ENCODE measurements at places on chromosomes 16 and 17.

GRCh38 chr16:50354629-50355456, 13.9 kb downstream of the BRD7 start:
- DNase-seq, result no peak

GRCh38 chr17:7710301-7710700, 5.3 kb downstream of the EFNB3 start:
- DNase-seq, result no peak

GRCh38 chr17:47252209-47252608, 1.4 kb upstream of the ITGB3 start:
- no peak for DNase-seq

- DNase-seq, result no peak
Measured at GRCh38 chr17:32517982-32518381, 31.2 kb downstream of the CDK5R1 start.

- DNase-seq, result no peak
Measured at GRCh38 chr16:69431948-69432468, 7.6 kb downstream of the CYB5B start.

GRCh38 chr17:81863123-81863675, 2.9 kb upstream of the P4HB start:
- DNase-seq, result no peak

GRCh38 chr16:65608455-65608854, 486.6 kb upstream of the CDH11 start:
- no peak for DNase-seq

- no peak for DNase-seq
Measured at GRCh38 chr17:58575511-58575910, 61.1 kb upstream of the MTMR4 start.

DNA sequence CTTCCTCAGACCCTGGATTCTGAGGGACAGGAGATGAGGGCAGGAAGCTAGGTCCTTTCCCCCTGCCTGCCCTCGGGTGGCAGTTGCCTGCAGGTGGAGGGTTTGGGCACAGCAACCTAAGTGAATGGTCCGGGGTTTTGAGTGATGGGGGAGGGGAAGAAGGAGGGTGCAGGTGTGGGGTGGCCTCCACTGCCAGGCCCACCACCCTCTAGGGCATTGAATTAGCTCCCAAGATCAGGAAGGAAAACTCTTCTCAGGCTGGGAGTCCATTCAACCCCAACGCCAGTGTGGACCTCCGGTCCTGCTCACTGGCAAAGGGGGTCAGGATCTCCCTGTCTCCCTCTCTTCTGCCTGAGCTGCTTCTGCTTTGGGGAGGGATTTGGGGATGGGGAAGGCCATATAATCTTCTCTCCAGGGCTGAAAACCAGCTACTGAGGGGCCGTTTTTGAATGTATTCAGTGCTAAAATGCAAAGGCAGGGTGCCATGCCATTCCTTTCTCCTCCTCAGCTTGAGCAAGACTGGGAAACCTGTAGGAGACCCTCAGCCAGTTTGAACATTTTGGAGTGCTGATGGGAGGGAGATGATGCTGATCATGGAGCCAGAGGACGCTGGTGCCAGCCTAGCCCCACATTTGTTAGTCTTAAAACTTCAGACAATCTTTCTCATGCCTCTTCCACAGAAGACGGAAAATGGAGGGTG, 18.8 kb downstream of the GRB7 start:
- no peak for DNase-seq

DNA sequence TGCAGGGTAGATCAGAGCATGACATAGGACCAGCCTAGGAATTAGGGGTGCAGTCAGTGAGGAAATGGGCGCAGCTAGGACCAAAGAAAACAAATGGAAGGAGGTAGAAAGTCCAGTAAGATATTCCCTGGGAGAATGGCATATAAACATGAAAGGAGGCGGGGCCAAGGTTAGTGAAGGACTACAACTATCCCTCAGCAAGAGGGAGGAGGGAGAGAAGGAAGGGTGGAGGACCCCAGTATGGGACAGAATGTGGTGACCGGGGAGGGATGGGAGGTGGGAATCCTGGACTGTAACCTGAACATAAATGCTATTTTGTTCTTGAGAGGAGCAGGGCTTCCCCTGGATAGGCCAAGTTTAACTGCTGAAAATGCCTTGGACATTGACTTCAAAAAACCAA, 22.8 kb downstream of the ITGB3 start:
- no peak for DNase-seq

DNA sequence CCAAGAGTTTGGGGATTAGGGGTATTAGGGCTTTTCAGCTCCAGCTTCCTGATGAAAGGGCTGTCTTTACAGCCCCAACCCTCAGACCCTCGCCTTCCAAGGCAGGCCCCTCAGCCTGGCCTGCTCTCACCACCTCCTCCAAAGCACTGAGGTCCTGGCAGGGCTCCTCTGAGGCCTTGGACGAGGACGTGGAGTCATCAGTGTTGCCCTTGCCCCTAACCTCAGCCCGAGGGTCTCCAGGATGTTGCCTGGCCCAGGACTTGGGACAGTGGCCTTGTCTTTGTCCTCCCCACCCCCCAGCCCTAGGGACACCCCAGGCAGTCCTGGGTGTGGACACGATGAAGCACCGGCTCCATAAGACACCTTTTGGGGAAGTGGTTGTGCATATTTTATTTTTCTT, 28.2 kb downstream of the B9D1 start:
- no peak for DNase-seq

- DNase-seq, result no peak
Measured at GRCh38 chr17:82844796-82845162, 5.0 kb upstream of the ZNF750 start.

DNA sequence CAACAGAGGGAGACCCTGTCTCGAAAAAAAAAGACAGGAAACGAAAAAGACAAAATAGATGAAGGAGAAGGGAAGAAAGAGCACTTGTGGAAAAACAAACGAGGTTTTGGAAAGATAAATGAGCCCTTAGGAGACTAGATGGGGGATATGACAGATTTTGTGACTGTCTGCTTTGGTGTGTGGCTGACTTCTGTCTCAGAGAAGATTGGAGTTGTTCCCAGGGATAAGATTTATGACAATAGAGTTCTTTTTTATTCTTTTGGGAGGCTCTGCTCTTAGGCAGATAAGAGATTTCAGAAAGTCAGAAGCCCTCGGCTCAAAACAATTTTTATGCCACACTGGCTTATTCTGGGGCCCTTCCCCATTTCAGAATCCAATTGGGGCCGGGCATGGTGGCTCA, 73.9 kb upstream of the ATF7IP2 start:
- no peak for DNase-seq

- no peak for DNase-seq
Measured at GRCh38 chr17:80816241-80817103, 175.2 kb upstream of the CHMP6 start.

DNA sequence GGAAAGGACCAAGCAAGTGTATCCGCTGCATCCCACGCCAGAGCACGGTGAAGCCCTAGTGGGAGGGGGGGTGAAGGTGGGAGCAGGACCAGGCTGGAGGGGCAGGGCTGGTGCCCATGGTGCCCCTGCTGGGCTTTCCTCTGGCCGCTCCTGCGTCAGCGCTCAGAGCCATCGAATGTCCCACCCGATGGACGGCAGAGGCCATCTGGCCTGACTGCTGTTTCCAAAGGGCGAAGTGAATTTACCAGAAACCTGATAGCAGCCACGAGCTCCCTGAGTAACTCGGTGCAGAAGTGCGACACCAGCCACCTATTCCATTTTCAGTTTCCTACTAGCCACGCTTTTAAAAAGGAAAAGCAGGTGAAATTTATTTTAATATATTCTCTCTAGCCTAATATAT, 203.6 kb upstream of the CIBAR2 start:
- no peak for DNase-seq

DNA sequence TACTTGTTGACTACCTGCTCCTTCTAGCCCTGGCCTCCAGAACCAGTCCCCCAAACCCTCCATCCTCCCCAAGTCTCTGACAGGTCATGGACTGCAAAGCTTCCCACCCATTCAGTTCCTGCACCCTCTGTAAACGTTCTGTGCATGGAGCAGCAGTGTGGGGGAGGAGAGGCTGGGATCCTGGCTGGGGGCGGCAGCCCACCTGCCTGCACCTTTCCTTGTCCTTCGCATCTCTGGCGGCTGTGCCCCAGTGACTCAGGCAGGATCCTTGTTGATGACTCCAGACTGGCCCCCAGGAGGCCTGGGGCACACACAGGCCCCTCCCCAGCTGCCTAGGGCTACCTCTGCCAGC, 1.6 kb upstream of the PKMYT1 start:
- no peak for DNase-seq

- peak; percentile 46 for DNase-seq
Measured at GRCh38 chr16:16033208-16033717, 83.8 kb downstream of the ABCC1 start.

DNA sequence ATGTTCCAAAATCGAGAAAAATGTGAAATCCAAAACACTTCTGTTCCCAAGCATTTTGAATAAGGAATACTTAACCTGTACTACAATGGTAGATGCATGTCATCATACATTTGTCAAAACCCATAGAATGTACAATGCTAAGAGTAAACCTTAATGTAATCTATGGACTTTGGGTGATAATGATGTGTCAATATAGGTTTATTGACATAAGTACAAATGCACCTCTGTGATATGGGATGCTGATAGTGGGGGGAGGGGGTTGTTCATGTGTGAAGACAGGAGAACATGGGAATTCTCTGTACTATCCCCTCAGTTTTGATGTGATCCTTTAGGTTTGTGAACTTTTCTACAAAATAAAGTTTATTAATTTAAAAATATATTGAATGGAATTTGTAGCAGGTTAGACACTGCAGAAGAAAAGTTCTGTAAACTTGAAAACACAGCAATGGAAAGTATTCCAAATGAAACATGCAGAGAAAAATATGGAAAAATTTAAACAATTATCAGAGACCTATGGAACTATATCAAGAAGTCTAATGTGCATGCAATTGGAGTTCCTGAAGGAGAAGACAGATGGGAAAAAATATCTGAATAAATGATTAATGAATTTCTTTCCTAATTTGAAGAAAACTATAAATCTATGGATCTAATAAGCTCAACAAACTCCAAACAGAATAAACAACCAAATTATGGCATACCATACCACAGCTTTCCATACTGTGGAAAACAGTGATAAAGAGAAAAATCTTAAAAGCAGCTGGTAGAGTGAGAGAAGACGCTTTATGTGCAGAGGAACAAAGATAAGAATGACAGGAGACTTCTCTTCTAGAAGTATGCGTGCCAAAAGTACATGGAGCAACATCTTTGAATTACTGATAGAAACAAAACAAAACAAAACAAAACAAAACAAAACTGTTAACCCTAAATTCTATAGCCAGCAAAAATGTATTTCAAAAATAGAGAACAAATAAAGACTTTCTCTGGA, 34.7 kb upstream of the MSI2 start:
- no peak for DNase-seq
